ENCODE measurements at places on chromosomes 1 and 21.
A peak's percentile ranks its signal among the peaks of the same experiment; 100 is the strongest.

GRCh38 chr1:27568300-27569087 lies 35.5 kb downstream of the AHDC1 start:
- peak; percentile 97 for DNase-seq

DNA sequence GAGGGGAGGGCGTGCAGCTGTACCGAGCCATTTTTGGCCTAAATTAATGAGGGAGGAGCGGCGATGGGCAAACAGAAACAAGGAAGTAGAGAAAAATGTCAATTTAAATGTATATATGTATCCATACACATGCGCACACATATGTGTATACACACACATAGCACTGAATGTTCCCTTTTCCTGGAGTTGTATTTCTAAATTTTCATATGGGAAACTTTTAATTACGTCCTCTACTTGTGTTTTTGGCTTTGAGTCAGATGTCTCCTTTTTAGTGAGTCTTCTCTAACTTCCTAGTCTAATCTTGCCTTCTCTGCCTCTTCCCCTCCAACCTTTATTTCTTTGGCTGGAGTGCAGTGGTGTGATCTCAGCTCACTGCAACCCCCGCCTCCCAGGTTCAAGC lies 15.4 kb upstream of the CYYR1 start:
- no peak for DNase-seq

GRCh38 chr1:189021577-189021976 lies 1456.1 kb downstream of the BRINP3 start:
- no peak for DNase-seq

DNA sequence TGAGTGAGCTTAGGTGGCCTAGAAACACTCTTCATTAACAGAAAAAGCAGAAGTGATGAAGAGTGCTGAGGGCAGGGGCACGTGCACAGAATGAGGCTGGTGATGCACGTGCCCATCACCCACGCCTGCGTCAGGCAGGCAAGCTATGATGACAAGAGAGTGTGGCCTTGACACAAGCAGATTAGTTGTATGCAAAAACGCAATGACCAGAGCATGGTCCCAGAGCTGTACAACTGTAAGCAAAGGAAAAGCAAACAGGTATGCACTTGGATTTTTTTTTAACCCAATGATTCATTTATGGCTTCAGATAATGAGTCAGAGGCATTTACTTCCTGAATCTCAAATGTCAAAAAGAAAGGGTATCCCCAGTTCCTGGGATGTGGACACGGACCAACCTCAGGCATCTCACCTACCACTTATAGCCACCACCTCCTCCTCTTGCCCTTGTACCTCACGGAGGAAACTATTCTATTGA lies 9.1 kb upstream of the TMEM61 start:
- no peak for DNase-seq

GRCh38 chr1:46070164-46070814 lies 62.1 kb downstream of the PIK3R3 start:
- DNase-seq, result no peak

DNA sequence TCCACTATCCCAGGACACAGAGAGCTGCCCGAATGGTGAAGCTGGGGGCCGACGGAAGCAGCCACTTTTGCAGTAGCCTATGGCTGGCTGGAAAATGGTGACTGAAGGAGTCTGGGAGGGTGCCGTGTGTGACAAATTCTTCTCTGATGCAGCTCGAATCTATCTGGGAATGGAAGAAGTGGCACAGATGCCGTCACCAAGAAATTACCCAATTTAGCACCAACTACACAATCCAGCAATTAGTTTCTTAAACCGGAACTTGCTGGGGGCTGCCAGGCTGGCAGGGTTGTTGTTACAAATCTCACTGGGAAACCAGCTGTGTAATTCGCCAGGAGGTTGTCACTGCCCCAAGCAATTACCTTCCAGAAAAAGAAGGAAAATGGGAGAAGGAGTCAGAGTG lies 18.0 kb downstream of the DLGAP3 start:
- DNase-seq, result no peak

- DNase-seq, result peak; percentile 38
These were observed 253.5 kb downstream of the AKT3 start for GRCh38 chr1:243596431-243597062.

DNA sequence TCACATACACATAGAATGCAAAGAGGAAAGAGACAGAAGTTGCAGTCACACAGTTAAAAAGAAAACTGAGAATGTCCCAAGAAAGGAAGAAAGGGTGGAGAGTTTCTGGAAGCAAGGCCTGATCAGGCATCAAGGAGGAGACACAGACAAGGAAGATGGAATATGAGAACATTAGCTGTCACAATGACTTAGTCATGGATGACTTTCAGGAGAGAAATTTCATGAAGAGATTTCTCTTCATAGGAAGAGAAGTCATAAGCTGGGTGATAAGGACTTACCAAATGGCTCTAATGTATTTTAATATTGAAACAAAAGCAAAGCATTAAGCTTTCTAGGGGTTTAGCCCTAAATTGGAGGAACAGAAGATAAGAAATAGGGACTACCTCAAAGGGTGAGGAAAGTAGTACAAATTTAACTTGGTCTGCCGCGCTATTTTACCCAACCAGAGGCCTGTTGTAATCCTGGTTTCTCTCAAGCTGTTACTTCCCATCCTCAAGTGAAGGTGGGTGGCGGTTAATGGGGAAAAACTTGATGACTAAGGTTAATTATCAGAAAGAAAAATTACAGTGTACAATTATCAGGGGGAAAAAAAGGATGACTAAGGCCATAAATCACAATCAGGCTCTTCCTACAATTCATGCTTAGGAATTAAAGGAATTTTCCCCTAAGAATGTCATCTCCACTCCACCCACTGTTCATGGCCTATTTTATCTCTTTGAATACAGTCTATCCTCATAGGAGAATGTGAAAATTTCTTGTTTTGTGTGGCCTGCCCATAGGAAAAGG lies 93.9 kb upstream of the ADGRL2 start:
- DNase-seq, result no peak

DNA sequence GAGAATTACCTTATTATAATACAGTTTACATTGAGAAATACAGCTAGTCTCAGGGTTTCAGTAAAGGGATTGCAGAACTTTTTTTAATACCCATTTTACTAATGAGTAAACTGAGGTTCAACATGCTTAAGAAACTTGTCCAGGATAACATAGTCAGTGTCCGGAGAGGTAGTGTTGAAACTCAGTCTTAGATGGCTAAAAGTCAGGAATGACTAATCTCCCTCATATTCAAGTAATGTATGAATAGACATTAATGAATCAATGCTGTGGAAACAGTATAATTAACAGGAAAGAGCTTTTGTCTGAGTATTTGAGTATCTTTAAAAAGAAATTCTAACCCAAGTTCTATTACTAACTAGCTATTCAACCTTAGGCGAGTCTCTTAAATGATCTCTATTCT lies 397.6 kb downstream of the PLA2G4A start:
- no peak for DNase-seq

GRCh38 chr1:60065199-60065598 lies 8.4 kb downstream of the C1orf87 start:
- no peak for DNase-seq

- DNase-seq, result peak; percentile 48
These were observed 1.2 kb upstream of the TNFRSF4 start for GRCh38 chr1:1215080-1215676.

DNA sequence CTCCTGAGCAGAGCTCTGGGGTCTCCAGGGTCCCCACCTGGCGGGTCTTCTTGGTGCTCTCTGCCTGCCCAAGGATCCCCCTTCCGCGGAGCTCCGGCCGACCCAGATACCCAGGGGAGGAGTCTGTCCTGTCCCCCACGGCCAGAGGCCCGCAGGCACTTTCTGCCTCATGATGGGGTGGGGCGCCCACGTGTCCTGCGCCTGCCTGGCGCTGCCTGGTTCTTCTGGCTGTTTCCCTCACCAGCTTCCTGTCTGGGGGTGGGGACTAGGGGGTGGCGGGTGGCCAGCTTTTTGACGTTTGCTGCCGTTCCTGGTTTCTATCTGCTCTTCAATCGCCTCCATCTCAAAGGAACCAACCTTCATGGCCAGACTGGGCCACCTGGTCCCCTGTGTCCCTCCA lies 313.3 kb upstream of the VAMP3 start:
- no peak for DNase-seq

DNA sequence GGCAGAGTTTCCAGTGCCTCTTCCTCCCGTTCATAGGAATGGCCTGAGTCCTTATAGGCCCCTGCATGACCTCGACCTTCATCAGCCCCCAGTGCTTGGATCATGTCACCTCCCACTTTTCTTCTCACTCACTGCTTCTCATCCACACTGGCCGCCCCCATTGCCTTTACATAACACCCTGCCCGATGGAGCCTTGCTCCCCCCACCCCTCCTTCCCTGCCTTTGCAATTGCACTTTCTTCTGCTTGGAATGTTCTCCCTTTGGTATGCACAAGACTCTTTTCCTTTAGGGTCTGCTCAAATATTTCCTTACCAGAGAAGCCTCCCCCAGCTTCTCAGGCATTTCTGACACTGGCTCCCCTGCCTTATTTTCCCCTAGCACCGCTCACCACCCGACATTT lies 125.2 kb upstream of the KCNJ6 start:
- no peak for DNase-seq

GRCh38 chr1:215595231-215595630 lies 28.1 kb downstream of the KCTD3 start:
- no peak for DNase-seq

DNA sequence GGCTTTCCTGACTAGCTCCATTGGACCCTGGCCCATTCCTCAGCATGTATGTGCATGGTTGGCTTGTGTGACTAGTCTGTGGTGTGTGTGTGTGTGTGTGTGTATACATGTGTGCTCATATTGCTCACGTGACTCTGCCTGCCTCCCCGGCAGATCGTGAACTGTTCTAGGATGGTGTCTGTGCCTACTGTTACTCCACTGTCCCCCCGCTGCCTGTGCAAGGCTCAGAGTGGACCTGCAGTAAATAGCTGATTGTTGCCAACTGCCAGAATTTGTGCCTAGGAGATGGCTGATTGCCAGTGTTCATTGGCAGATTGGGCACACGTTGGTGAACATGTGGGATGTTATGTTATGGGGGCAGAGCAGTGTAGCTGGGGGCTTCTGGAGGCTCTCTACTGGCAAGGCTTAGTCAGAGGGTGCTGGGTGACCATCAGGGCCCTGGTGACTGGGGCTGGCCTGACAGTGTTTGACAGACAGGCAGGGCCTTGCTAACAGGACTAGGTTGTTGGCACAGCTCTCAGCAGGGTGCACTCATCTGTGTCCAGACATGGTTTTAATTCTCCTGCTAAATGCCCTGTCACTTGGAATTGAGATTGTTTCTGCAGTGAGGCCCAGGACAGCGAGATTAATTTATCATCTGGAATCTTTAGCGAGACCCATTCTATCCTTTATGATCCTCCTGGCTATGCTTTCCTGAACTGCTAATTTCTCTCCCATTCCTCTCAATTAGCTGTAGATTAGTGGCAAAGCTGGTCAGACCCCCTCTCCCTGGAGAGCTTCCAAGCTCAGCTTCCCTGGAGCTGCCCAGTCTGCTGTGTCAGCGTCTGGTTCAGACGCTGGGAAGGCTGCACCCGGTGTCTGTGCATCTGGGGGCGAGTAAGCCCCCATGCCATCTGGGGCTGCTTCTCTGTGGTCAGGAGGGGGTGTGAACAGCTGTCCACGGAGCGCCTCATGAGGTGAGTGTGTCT lies 20.8 kb downstream of the SLC6A17 start:
- DNase-seq, result no peak

GRCh38 chr1:50243939-50244338 lies 135.2 kb downstream of the ELAVL4 start:
- no peak for DNase-seq

DNA sequence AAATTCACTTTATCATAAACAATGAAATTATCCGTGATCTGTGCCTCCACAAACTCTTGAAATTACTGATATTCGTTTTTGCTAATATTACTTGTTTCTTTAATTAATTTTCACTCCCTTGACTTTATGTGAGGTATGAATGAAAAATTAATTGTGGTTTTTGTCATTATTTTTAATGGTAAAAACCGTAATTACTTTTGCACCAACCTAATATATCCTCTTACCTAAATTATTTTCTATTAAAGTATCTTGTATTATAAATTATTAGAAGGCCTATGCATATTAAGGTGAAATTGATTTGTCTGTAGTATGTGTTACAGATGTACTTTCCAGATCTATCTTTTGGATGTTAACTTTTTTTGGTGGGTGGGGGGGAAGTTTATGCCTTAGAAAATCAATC lies 315.9 kb downstream of the KCTD3 start:
- no peak for DNase-seq
